HS-5 (cell line): ENCODE measurements at places on chromosomes 7 and 10.

DNA sequence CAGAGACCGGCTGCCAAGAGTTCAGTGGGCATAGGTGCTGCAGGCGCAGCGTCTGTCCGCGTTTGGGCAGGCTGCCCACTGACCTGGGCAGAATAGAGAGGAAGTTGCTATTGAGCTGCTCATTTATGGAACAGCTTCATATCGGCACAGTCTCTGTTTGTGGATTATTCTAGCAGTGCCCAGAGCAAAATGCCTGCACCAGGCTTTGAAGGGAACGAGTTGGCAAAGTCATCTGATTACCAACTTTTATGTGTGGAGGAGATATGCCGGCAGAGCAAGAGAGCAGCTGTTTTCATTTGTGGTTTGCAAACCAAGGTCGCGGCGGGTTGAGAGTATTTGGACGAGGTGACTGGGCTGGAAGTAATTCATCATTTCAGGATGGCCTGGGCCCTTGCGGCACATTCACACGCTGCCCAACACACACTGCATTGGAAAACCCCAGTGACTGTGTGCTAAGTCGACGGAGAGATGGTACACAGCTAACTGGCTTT lies 228.5 kb downstream of the TCERG1L start:
- no peak for DNase-seq

GRCh38 chr7:122520971-122521555 lies 177.9 kb downstream of the RNF133 start:
- no peak for DNase-seq

DNA sequence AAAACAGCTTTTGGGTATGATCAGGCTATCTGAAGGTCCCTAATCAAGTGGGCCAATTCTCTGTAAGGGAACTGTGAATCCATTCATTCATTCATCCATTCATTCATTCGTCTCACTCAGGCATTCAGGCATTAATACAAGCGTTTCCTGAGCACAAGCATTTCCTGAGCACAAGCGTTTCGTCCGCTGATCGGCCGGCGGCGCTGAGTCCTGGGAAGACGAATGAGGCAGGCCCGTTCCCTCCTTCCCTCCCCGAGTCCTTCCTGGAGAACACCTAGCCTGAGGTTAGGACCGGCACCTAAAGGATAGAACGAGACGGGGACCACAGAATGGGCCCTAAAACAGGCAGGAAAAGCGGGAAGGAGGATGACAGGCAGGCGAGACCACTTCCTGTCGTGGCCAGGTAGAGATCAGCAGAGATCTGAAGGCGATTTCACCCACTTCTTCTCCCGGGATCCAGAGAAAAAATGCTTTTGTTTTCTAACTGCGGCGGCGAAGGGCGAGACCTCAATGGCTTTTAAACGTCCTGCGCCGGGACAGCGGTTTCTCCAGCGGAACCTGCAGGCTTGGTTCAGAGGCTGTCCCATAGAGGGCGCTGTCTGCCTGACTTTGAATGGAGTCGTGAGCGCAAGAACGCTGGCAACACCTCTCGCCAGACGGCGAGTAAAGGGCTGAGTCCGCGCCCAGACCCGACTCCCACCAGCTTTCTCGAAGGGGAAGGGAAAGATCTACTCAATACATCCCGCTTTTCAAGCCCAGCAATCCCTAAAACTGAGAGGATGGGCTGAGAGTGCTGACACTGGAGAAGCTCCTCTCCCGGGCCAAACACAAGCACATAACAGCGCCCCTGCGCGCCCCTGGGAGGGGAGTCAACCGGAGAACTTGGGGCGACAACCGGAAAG lies 2.9 kb upstream of the HMX3 start:
- peak; percentile 40 for DNase-seq

GRCh38 chr10:71209352-71209715 lies 3.0 kb upstream of the UNC5B start:
- DNase-seq = no peak

- no peak for DNase-seq
Observed at GRCh38 chr7:138546064-138546619, 86.1 kb downstream of the TRIM24 start.

- DNase-seq = no peak
Observed at GRCh38 chr10:79435271-79436065, 10.0 kb downstream of the ZCCHC24 start.

GRCh38 chr10:116690356-116691322 lies 51.7 kb downstream of the HSPA12A start:
- no peak for DNase-seq

- no peak for DNase-seq
Observed at GRCh38 chr10:125762692-125763648, 12.7 kb downstream of the MMP21 start.

GRCh38 chr7:92769844-92770243 lies 66.5 kb downstream of the CDK6 start:
- no peak for DNase-seq

DNA sequence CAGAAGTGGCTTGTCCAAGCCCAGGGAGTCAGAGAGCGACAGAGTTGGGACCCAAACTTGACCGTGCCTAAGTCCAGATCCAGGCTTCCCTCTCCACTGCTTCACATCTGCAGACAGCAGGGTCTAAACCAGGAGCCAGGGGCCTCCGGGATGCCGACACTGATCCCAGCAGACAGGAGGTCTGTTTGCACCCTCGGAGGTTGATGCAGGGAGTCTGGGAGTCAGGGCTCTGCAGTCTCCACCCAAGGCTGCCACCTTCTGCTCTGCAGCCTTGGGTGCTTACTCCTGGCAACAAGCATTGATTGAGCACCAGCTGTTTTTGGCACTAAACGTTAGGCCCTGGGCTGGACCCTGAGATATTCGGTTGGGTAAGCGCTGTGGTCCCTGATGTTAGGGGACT lies 21.0 kb downstream of the ELFN1 start:
- DNase-seq = no peak
